Spleen (tissue), 13 donors: ENCODE measurements at places on chromosomes 11 and 22. TPM values are rescaled to one million over a fixed set of nuclear protein-coding genes. Genes with fewer than 3 reads are reported as not detected.

DNA sequence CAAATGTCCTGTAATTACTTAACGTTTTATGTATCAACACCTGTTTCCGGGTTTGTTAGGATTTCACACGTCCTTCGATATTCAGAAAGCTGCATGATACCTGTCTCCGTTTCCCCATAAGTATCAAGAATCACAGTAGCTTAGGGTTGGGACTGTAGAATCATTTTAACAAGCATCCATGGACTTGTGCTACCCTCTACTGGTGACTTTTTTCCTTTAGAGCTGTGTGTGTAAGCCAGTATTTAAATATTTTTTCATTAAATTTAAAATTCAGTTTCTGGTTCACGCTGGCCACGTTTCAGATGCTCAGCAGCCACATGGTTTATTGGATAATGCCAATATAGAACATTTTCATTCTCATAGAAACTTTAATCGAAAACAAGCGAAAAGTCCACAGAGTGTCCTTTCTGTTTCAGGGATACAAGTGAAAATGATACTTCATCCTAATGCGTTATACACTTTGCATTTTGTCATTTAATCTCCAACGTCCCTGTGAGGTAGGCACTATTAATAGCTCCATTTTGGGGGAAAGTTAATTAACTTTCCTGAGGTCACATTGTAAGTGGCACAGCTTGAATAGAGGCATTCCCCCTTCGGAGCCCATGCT lies 61.5 kb upstream of the SLC25A18 start:
- DNase-seq = no peak
- H3K27ac ChIP-seq = no peak overlapping the region
- no peaks in the 10 kb centered on the region for H3K36me3 ChIP-seq
- no peak overlapping the region for H3K4me3 ChIP-seq

- H3K4me1 ChIP-seq = peaks cover 10% of the 10 kb centered on the region
- no peaks in the 10 kb centered on the region for H3K36me3 ChIP-seq
- no peak overlapping the region for H3K27ac ChIP-seq
- no peaks in the 10 kb centered on the region for H3K27me3 ChIP-seq
- H3K4me3 ChIP-seq = no peak overlapping the region
These were observed 922.1 kb downstream of the OPCML start for GRCh38 chr11:132610216-132610615.

DNA sequence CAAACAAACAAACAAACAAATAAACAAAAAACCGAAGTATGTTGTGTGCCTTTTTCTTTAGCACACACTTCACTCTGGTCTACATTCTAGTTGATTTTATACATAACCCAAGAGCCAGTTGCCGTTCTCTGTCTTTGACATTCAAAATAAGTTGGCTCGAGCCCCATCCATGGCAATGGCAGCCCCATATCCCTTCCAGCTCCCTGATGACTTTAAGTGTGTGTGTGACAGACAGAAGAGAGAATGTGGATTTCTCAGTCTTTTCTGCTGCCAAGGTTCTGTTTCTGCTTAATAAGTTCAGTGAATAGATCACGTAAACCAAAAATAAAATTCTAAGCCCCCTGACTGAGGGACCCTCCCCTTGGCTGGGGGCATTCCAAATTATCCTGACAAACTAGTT lies 100.6 kb upstream of the TENM4 start:
- no peaks in the 10 kb centered on the region for H3K27me3 ChIP-seq
- DNase-seq = no peak
- no peak overlapping the region for H3K27ac ChIP-seq

DNA sequence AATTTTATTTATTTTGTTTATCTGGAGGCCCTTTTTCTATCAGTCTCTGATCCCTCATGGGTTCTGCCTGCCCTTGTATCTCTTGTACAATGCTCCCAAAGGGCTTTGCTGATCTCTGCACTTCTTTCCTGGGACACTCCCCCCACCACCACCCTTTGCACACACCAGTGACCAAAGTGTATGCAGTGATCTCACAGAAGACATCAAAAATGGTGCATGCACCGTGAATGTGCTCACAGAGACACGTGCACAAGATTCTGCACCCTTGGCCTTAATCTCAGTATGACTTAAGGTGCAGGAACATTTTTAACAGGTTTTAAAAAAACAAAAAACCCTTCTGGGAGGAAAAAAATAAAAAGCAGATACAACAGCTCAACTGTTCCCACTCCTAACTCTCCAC lies 12.2 kb upstream of the ADSL start:
- no peak for DNase-seq
- H3K36me3 ChIP-seq = no peaks in the 10 kb centered on the region
- peak overlapping the region; percentile 59 for H3K27ac ChIP-seq

- peaks cover 57% of the 10 kb centered on the region for H3K27me3 ChIP-seq
- no peak overlapping the region for H3K4me3 ChIP-seq
- H3K4me1 ChIP-seq = no peaks in the 10 kb centered on the region
- no peaks in the 10 kb centered on the region for H3K36me3 ChIP-seq
- DNase-seq = peak; percentile 91
These were observed 814 bp downstream of the NPAS4 start for GRCh38 chr11:66421492-66422205.

- no peak for DNase-seq
- H3K27me3 ChIP-seq = no peaks in the 10 kb centered on the region
- H3K36me3 ChIP-seq = no peaks in the 10 kb centered on the region
- no peak overlapping the region for H3K4me3 ChIP-seq
These were observed 27.8 kb downstream of the P4HA3 start for GRCh38 chr11:74283580-74284180.

TMEM191C gene
- total RNA-seq = 2.3 TPM

ROBO4 gene
- total RNA-seq = 246 TPM
